ENCODE measurements at places on chromosomes 2 and 18. TPM values are rescaled to one million over a fixed set of nuclear protein-coding genes. Genes with fewer than 3 reads are reported as not detected.

The KCNG3 gene
- 0.36 TPM for total RNA-seq

The CKAP2L gene
- 0.87 TPM for total RNA-seq

The SALL3 gene
- total RNA-seq = not detected

The MAB21L4 gene
- 0.09 TPM for total RNA-seq

The CCDC141 gene
- total RNA-seq = 0.15 TPM

The OSGEPL1 gene
- total RNA-seq = 20.5 TPM

The CIB4 gene
- total RNA-seq = not detected

The CHRNG gene
- 0.78 TPM for total RNA-seq

The CPLX4 gene
- 1.2 TPM for total RNA-seq

The FNDC4 gene
- total RNA-seq = 5.2 TPM

The LYPD6 gene
- total RNA-seq = 2.6 TPM

The EFHD1 gene
- 23.0 TPM for total RNA-seq

The UGT1A9 gene
- total RNA-seq = not detected

Data from motor neuron (in vitro differentiated cells).